ENCODE measurements at places on chromosomes 4 and X. TPM values are rescaled to one million over a fixed set of nuclear protein-coding genes. Genes with fewer than 3 reads are reported as not detected.

Gene GPM6B
- total RNA-seq: 380 TPM

Gene IGSF1
- total RNA-seq: 0.82 TPM

Gene SERTM2
- under 0.01 TPM for total RNA-seq

Gene DKC1
- total RNA-seq: 17.5 TPM

Gene SPON2
- total RNA-seq: 6.1 TPM

Gene MAGEE1
- 16.3 TPM for total RNA-seq

Gene BRS3
- 1.6 TPM for total RNA-seq

Gene GPR119
- not detected for total RNA-seq

Gene ZNF185
- 2.4 TPM for total RNA-seq

DNA sequence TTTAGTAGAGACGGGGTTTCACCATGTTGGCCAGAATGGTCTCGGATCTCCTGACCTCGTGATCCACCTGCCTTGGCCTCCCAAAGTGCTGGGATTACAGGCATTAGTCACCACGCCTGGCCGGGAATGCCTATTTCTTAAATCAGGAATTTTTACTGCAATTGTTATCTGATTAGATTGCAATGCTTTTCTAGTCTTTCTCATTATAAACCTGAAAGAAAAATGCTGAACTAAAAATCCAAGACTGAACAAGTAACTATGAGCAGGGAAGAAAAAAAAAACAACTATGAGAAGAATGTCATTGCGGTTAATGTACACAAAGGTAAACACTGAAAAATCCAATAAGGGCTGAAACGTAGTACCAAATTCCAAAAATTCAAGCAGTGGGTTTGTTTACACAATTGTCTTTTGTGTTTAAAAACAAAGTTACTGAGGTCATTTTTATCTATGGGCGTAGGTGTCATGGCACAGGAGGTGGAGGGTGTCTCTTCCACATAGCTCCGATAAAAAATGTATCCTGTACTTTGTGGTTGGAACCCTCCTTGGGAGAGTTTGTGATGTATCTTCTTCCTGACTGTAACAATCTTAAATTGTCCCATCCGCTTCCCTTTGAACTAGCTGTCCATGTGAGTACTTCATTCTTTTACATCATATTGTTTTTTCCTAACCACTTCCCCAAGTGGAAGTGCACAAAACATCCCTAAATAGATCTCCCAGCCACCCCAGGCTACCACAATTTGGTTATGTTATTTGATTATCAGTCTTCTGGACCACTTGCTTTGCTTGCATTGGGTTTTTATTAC lies 11.1 kb upstream of the TMEM156 start:
- no peak for DNase-seq

GRCh38 chrX:134764202-134764785 lies 106.0 kb upstream of the PLAC1 start:
- DNase-seq: no peak

DNA sequence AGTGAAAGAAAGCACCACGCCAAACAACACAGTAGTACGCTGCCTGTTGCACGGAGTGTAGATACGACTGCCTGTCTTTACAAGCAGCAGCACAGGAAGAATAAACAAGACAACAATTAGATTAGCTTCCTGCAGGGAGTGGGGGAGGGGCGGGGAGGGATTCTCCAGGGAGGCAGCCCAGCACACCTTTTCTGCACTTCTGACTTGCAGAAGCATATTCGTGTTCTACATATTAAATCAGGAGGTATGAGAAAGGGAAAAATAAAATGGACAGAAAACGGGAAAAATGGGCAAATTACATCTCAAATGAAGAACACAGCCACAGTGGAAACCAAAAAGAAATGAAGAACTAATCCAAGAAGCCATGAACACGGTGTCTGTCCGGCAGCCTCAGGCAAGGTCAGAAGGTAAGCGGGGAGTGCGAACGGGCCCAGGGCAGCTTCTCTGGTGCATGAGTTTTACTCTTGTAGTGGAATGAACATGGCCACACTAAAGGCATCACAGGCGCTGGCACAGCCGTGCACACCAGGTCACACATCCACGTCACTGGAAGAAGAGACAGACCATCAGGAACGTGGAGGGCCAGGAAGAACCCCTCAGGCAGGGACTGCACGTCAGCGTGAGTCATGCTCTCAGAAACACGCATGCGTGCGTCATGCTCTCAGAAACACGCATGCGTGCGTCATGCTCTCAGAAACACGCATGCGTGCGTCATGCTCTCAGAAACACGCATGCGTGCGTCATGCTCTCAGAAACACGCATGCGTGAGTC lies 20.1 kb upstream of the ADRA2C start:
- DNase-seq: no peak

DNA sequence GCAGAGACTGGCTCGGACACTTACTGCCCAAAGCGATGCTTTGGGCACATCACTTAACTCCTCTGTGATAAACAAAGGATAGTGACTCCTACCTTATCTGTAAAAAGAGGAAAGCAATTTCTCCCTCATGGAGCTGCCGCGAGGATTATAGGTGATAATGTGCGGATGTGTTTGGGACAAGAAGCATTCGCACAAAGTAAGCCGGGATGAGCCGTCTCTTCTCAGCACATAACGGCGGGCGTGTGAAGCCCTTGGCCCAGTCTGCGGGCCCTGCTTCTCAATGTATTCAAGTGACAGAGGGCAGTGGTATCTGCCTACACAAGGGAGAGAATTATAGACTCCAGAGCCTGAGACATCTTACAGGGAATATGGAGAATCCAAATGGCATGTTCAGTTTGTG lies 550.3 kb upstream of the CPEB2 start:
- no peak for DNase-seq

DNA sequence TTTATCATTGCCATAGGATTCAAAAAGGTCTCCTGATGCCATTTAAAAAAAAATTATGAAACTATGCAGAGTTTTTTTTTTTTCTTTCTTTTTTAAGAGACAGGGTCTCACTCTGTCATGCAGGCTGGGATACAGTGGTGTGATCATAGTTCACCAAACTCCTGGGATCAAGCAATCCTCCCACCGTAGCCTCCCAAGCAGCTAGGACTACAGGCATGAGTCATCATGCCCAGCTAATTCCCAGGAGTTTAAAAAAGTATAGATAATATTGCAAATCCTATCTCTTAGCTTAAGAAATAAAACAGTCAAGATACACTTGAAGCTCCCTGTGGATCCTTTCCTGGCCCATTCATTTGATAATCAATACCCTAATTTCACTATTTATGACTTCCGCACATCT lies 58.6 kb upstream of the PRSS48 start:
- no peak for DNase-seq

DNA sequence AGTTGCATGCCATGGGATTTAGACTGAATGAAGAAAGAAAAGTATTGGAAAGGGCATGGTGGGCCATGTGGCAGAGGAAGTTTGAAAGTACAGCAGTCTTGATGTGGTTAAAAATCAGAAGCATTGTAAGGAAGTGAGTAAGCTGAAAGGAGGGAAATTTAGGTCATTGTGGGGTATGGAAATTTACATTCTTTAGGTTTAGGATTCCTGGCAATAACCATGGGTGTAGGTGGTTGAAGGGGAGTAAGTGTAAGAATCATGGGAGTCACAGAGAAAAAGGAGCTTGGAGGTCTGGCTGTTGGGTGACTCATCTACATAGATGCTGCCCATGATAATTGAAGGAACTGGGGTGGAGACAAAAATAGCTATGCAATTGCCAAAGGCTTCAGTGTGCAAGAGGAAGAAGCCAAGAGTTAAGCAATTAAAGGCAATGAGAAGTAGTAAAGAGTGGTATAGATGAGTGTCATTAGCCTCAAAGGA lies 243.8 kb upstream of the LDB2 start:
- no peak for DNase-seq

- no peak for DNase-seq
These were observed 81.2 kb downstream of the SPRY1 start for GRCh38 chr4:123477711-123478209.

DNA sequence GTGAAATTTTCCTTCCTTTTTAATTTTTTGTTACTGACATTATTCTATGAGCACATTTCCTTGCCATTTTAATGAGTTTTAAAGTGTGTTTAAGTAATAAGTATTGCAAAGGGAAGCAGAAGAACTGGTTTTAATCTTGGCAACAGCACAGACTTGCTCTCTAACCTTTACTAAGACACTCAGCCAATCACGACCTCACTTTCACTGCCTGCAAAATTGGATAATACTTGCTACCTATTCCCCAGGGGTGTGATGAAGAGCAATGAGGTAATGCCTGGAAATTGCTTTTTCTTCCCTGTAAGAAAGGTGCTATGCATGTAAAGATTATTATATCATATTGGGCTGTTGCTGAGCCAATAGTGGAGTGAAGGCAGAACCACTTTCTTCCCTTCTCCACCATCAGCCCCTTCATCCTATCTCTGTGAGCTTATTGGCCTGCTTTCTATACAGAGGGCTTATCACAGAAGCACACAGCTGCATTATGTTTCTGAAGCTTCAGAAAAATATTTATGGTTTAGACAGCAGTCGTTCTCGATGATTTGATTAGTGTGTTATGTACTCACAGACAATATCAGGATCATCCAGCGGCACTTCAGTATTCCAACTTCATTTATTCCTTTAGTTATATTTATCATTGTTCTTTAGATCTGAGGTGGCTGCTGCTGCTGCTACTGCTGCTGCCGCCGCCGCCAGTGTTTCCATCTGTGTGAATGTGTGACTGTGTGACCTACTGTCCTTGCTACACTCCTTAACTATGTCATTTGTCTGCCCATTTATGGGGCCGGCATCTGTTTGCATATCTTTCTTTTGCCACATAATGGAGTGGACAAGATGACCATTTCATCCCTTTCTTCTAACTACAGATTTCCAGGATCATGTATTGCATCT lies 255.1 kb downstream of the C4orf33 start:
- DNase-seq: no peak

DNA sequence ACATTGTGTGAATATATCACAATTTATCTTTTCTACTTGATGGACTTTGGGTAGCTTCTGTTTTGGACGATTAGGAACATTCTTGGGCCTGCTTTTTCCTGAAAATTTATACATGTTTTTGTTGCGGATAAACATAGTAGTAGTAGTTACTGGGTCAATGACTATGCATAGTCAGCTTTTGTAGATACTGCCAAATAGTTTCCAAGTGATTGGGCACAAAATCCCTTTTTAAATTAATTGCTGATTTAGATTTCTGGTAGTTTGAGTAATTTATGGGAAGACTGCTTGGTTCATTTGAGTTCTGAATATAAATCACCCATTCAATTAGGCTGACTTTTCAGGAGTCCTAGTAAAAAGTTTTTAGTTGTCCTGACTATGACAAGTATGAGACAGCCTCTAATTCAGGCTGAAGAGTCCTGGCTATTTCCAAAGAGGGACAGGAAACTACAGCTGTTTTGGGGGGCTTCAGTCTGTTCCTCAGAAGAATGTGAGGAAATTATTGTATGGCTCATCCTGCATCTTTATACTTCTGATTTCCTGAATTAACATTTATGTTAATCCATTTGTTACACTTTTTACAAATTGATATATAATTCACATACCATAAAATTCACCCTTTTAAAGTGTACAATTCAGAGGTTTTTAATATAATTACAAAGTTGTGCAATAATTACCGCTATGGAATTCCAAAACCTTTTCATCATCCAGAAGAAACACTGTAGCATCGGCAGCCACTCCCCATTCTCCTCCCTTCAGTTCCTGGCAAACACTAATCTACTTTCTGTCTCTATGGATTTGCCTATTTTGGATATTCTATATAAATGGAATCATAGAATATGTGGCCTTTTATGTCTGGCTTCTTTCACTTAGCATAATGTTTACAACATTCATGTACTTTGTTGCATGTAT lies 14.2 kb downstream of the LRP2BP start:
- no peak for DNase-seq

DNA sequence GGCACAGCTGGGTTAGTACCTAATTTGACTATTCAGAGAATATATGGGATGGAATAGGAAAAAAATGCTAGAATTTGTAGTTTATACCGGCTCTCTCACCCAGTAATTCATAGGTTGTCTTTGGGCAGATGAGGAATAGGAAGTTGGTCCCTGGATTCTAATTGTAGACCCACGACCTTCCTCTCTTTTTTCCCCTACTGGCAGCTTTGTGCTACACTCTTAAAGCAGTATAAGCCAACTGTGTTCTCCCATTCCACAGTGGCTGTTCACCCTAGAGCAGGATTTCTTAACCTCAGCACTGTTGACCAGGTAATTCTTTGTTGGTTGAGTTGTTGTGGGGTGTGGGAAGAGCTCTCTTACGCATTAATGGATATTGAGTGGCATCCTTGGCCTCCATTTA lies 92.9 kb downstream of the FNIP2 start:
- DNase-seq: no peak

- DNase-seq: no peak
These were observed 593.2 kb downstream of the TMA16 start for GRCh38 chr4:164087733-164088132.

- DNase-seq: no peak
These were observed 132.4 kb downstream of the ENOX2 start for GRCh38 chrX:130770615-130771014.

- no peak for DNase-seq
These were observed 379.9 kb downstream of the ADAM29 start for GRCh38 chr4:175297965-175298565.

- DNase-seq: no peak
These were observed 47.6 kb upstream of the TMEM131L start for GRCh38 chr4:153418558-153418957.

DNA sequence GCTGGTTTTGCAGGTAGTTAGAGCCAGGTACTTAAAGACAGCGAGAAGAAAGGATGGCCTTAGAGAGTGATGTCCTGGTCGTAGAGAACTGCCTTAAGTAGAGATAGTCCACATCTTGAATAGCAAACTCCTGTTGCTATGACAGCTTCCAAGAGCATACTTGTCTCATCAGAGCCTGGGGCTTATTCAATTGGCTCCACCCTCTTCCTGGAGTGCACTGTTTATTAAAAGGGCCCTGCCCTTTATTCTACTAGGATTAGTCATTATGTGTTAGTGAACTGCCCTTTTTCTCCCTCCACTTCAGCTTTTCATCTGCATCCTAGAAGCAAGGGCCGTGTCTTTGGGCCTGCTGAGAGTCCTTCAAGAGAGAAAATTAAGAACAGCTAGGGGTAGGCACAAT lies 94.5 kb upstream of the EOLA2 start:
- DNase-seq: no peak

Measured in frontal cortex (tissue), 4 donors.